Stimulated activated CD8-positive, alpha-beta memory T cell treated with anti-CD3 and anti-CD28 coated beads, Interleukin-2, amount 100 ng/mL, for 1 hour (primary cell): ENCODE measurements at places on chromosomes 7 and 10.

- no peak for DNase-seq
These were observed 13.7 kb downstream of the DOCK4 start for GRCh38 chr7:112192236-112193154.

GRCh38 chr10:4450169-4450568 lies 375.8 kb upstream of the AKR1E2 start:
- DNase-seq: no peak

DNA sequence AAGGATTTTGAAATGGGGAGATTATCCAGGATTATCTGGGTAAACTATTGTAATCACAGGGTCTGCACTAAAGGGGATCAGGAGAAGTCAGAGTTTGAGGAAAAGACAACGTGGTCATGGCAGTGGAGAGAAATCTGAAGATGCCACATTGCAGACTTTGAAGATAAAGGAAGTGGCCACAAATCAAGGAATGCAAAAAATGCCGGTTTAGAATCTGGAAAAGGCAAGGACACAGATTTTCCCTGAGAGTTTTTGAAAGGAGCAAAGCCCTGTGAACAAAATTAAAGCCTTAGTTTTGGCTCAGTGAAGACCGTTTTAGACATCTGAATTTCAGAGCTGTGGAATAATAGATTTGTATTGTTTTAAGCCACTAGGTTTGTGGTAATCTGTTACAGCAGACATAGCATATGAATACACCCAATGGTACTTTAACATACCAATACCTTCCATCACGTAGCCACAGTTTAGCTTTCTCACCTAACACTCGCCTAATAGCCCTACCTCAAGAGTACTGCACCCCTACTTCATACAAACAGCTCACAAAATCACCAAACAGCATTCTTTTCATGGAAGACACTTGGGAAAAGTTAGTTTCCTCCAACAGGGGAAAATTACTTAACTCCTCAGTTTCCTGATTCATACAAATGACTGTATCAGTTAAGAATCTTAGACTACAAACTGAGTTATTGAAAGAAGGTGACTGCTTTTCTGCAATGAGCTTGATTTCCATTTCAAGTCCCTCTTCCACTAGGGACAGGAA lies 446.5 kb downstream of the INHBA start:
- no peak for DNase-seq

- DNase-seq: peak; percentile 50
These were observed 237.2 kb upstream of the KAT6B start for GRCh38 chr10:74589226-74589673.

DNA sequence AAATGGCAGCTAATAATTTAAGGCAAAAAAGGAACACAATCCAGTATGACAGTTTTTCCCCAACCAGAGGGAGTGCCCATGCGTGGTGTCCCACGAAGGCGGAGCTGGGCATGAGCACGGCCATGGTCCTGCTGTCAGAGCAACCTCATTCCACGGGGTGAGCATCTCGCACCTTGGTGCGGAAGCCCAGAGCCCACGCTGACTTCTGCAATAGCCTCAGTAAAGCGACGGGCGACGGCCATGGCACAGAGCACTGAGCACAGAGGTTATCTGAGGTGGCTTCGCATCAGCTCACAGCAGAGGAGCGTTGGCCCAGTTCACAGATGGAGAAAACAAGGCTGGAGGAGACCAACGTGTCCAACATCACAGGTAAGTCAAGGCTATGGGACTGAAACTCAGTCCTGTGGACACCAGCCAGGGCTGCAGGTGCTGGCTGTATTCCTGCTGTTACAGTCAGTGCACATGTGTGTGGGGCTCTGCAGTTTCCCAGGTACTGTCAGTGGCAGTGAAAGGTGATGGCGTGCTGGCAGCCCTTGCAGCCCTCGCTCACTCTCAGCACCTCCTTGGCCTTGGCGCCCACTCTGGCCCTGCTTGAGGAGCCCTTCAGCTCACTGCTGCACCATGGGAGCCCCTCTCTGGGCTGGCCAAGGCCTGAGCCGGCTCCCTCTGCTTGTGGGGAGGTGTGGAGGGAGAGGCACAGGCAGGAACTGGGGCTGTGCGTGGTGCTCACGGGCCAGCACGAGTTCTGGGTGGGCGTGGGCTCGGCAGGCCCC lies 525.6 kb downstream of the PTPRN2 start:
- no peak for DNase-seq

DNA sequence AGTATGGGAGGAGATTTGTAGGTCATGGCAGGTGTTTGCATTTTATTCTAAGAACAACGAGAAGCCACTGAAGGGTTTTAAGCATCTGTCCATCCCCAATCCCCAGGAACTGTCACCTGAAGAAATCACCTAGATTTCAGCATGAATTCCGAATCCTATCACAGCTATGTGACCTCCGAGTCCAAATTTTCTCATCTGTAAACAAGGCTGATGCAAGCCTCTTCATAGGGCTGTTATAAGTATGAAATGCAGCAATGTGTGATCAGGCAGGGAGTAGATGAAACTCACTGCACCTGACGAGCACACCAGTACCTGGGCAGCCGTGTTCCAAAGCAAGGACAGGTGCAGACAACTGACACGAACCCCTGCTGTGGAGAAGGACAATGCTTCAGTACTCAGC lies 14.0 kb downstream of the HABP2 start:
- no peak for DNase-seq

DNA sequence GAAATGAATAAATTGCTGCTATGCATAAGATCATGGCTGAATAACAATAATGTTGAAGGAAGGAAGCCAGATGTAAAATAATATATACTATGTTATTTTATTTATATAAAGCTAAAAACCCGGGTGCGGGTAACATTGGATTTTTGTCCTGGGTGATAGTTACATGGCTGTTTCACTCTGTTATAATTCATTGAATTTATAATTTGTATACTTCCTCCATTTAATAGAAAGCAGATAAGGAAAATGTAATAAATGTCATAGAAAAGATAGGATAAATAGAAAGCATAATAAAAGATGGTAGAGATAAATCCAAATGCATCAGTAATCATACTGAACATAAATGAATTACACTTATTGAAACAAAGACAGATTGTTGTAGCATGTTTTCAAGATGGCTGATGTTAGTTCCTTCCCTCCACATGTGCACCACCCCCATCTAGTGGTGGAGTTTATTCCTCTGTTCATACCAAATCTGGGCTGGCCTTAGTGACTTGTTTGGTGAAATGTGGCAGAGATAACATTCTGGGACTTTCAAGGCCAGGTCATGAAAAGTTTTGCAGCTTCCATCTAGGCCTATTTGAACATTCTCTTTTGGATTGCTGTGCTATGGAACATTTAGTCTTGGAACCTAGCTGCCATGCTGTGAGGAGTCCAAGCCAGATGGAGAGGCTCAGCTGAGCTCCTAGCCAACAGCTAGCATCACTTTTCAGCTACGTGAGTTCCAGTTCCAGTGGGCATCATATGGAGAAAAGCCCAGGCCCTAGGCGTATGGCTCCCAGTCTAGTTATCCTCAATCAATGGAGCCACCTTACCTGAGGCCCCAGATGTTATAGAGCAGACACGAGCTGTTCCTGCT lies 46.9 kb downstream of the AHCYL2 start:
- DNase-seq: peak; percentile 35

- DNase-seq: no peak
These were observed 806 bp upstream of the VIPR2 start for GRCh38 chr7:159145490-159145855.

GRCh38 chr7:7772397-7772821 lies 54.0 kb upstream of the RPA3 start:
- no peak for DNase-seq
